ENCODE measurements at places on chromosomes 1 and 21.

GRCh38 chr1:31657972-31658510 lies 13.4 kb upstream of the PEF1 start:
- no peak for DNase-seq

DNA sequence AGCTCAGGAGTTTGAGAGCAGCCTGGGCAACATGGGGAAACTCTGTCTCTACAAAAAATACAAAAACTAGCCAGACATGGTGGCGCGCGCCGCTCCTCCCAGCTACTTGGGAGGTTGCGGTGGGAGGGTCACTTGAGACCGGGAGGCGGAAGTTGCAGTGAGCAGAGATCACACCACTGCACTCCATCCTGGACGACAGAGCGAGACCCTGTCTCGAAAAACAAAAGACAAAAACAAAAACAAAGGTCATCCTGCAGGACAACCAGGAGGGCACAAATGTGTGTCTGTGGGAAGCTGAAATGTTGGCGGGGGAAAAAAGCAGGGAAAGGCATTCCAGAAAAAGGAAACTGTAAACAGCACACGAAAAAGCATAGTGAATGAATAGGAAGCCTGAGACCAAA lies 104.1 kb upstream of the HNRNPU start:
- no peak for DNase-seq

DNA sequence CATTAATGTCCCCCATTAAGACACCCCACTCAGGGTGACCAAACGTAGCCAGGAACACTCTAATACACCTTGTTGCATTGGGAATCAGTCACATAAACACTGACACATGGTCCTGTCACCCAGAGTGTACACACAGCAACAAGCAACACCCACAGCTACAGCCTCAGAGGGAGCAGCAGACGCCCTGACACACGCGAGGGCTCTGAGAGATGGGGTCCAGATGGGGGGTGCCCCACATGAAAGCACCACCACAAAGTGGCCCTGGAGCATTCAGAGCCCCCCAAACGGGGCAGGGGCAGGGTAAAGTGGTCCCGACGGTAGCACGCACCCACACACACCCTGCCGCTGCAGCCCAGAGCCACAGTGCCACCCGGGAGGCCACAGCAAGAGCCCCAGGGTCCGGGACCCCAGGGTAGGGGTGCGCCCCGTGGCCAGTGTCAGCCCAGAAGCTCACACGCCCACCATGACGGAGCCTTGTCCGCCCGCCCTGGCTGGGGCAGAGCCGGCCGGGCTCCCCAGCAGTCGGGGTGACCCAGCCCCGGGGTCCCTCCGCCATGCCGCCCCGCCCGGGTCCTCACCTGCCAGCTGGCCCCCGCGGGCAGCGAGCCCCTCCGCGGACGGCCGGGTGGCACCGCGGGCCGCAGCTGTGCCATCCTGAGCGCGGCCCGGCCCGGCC lies 47.3 kb downstream of the RAP1GAP start:
- no peak for DNase-seq

DNA sequence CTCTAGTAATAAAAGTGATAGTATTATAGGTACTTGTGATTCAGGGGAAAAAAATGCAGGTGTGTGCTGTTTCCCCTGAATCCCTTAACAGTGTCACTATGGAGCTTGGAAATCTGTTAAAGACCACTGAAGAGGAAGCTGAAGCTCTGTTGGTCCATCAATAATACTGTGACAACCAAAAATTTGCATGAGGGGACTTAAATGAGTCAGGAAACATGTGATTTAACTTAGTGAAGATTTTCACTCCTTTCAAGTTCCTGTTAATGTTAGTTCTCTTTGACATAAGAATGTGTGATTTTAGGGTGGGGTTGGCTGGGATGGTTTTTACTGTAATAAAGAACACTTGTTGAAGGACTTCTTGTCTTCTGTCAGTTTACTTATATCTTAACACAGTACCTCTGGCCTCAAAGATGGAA lies 32.0 kb downstream of the VANGL2 start:
- no peak for DNase-seq

DNA sequence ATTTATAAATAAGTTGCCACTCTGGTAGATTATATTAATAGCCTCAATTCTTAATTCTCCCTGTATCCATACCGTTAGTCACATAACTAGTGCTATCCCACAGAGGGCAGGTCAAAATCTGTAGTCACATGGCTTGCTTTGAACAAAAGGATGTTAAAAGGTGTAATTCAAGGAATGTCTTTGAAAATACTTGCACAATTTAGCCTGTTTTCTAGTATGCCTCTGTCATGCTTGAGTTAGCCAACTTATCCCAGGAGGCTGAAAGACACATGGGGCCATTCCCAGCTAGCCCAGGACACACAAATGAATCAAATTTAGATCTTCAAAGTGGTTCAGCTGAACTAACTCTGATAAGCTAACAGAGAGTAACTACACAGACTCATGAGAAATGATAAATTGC lies 758.5 kb upstream of the NEGR1 start:
- DNase-seq = no peak

DNA sequence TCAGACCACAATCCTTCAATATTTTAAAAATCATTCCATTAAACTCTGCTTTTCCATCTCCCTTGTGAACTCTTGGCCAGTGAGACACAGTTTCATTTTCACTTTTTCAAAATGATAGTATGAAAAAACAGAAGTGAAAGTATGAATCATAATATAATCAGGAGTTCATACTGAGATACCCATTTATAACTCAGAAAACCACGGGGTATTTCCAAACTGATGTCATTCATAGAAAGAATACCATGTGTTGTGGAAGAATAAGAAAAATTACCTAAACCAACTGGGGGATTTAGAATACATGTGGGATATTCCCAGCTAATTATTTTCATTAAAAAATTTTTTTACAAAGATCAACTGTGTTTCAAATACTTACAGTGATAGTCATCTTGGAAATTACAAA lies 149.9 kb downstream of the MRPL39 start:
- no peak for DNase-seq

GRCh38 chr1:159122005-159122621 lies 45.5 kb upstream of the AIM2 start:
- DNase-seq = no peak

GRCh38 chr1:84259376-84259775 lies 42.1 kb upstream of the SAMD13 start:
- DNase-seq = no peak

- no peak for DNase-seq
Observed at GRCh38 chr1:192225703-192226102, 67.4 kb downstream of the RGS18 start.

DNA sequence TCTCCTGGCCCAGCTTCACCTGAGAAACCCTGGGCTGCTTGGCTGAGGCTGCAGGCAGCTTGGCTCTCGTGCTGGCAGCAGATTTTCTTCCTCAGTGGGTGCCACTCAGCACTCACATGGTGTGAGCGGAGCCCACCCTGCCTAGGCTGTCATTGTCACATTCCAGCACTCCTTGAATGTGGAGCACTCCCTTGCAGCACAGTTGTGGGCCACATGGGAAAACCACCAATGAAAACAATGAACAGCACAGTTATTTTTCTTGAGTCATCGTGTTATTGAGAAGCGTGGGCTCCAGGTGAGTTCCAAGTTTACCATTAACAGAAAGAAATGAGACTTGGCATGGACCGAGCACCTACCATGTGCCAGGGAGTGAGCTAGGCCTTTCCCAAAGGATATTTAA lies 27.2 kb upstream of the TRIM67 start:
- DNase-seq = no peak

DNA sequence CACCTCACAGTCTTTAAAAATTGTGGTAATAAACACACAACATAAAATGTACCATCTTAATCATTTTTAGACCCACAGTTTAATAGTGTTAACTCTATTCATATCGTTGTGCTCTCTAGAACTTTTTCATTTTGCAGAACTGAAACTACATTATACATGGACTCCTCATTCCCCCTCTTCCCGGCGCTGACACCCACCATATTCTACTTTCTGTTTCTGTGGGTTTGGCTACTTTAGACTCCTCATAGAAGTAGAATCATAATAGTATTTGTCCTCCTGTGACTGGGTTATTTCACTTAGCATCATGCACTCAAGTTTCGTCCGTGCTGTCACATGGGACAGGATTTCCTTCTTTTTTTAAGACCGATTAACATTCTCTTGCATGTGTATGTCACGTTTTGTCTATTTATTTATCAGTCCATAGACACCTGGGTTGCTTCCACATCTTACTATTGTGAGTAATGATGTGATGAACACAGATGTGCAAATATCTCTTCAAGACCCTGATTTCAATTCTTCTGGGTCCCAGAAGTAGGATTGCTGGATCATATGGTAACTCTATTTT lies 62.9 kb upstream of the TMPRSS2 start:
- no peak for DNase-seq

- no peak for DNase-seq
Observed at GRCh38 chr1:36693161-36693525, 210.4 kb upstream of the CSF3R start.

- no peak for DNase-seq
Observed at GRCh38 chr1:174023440-174023839, 1.3 kb upstream of the RC3H1 start.

GRCh38 chr1:52530563-52531144 lies 22.2 kb downstream of the TUT4 start:
- no peak for DNase-seq

DNA sequence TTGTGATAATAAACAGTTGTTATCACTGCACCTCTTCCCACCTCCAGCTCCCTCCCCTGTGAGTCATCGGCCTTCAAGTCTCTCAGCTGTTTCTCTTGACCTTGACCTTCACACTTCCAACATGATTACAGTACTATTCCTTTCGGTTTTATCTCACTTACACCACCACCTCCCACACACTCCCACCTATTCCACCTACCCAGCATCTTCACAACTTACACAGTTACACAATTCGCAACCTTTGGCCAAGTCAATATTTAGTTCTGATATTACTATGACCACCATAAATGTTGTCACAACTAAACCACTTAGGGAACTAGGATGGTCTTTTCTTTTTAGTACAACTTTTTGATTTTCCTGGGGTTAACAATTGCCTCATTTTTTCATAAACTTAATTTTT lies 60.2 kb downstream of the RIPK4 start:
- DNase-seq = no peak

GRCh38 chr1:179144626-179145025 lies 62.8 kb downstream of the TOR3A start:
- DNase-seq = no peak

DNA sequence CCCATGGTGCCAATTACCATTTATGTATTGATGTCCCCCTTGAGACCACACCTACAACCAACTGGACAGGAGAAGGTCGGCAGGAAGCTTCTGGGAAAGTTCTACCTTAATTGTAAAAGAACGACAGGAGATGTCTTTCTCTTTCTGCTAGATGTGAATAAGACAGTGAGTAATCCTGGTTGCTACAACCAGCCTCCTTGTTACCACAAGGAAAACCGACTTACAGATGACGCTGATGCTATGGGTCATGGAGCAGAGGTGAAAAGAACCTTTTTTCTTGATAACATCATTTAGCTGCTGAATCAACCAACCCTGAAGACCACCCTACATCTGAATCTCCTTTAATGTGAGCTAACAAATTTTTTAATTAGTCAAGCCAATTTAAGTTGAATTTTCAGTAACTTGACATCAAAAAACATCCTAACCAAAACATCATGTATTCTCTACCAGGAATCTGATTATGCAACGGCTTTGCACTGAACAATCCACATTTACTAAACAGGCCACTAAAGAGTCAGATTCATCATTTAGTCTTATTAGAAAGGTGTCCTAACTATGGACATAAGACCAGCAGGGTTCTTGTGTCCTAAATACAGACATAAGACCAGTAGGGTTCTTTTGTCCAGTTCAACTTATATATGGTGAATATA lies 23.0 kb downstream of the RGS2 start:
- no peak for DNase-seq

- DNase-seq = no peak
Observed at GRCh38 chr1:170360601-170361000, 171.4 kb upstream of the GORAB start.

GRCh38 chr21:45348591-45349327 lies 56.2 kb upstream of the COL18A1 start:
- no peak for DNase-seq

DNA sequence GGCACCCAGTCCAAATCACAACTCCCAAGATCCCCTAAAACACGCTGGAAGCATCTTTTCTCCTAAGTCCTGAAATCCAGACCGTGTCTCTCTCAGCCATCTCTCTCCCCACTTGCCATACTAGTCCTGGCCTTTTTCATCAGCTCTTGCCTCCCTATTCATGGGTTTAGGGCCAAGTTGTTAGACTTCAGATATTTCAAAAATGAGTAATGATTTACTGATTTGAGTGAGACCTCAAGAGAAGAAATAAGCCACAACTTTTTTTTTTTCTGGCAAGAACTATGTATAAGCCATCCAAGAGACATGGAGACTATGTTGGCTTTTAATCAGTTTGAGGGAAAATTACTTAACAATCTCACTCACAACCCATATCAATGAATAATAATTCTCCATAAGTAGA lies 62.5 kb downstream of the TBX15 start:
- no peak for DNase-seq

DNA sequence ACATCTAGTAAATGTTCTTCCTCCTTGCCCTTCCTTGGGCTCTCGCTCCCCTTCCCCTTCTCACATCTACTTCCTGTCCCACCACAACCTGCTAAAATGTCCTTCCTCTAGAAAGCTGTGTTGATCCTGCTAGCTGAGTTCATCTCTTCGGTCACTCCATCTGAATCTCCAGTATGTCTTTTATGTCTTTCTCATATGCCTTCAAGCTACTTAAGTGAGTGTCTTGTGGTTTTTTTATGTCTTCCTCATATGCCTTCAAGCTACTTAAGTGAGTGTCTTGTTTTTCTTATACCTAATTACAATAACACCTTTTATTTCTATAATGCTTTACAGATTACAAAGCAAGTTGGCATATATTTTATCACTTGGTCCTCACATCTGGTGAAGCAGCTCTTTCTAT lies 33.9 kb downstream of the CSF1 start:
- DNase-seq = no peak

- peak; percentile 51 for DNase-seq
Observed at GRCh38 chr1:46413596-46413985, 19.5 kb downstream of the FAAH start.

DNA sequence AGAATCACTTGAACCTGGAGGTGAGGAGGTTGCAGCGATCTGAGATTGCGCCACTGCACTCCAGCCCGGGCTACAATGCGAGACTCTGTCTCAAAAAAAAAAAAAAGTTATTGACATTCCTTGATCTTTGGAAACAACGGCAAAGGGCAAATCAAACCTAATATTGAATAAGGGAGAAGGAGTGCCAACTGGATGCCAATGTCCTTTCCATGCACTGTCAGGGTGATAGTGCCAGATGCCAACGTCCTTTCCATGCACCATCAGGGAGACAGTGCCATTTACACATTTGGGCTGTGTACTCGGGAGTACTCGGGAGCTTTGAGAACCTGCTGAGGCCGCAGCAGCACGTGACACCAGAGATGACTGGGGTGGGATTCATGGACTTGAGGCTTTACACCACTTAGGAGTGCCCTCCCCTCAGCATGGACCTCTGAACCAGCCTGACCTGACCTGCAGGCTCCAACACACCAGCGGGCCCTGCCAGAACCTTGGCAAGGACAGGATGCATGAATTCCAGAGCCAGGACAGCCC lies 34.5 kb upstream of the SOD1 start:
- no peak for DNase-seq

DNA sequence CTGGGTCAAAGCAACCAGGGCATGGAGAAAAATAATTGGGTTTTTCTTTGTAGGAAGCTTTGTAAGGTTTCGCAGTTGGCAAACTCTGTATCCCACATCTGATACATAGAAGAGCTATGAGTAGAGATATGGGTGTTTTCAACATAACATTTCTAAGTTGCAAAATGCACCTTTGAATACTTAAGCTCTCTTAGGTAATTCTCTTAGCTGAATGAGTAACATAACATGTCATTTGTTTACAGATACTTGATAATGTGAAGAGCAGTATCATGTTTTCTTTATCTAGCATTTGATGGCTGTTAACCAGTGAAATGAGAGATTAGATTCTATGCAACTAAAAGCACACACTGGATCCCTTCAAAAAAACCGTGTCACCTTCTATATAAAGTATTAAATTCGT lies 21.6 kb downstream of the RAVER2 start:
- DNase-seq = no peak
